ENCODE measurements at places on chromosomes 13 and 19.

- no peak for DNase-seq
Measured at GRCh38 chr19:5563935-5564612, 3.7 kb downstream of the TINCR start.

DNA sequence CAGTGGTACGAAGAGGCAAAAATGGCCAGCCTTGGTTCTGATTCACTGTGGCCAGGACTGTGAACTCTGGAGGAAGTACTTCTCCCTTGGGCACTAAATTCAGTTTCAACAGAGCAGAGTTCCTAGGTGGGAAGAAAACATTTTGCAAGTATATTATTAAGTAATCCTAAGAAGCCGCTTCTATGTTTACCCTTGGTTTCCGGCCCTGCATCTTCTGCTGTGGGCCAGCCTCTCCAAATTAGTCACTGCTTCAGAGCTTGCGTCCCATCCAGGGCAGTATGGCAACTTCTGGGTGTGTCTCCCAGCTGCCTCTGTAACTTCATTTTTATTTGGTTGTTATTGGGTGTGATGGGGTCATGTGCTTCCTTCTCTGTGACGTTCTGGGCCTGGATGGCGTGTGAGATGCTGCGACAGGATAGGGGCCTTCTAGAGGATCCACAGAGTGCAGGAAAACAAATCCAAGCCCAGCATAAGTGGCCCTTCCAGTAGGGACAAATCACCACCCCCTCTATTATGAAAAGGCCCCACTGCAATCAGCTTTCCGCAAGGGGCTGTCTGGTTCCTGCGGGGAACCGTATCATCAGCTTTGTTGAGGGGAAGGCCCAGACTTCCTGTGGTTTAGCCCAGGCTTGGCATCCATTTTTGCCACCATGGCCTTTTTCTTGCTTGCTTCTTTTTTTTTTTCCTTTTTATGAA is 55.1 kb upstream of the C1QTNF9 start:
- DNase-seq = no peak

GRCh38 chr19:4914736-4915501 is 5.6 kb downstream of the UHRF1 start:
- peak; percentile 53 for DNase-seq

DNA sequence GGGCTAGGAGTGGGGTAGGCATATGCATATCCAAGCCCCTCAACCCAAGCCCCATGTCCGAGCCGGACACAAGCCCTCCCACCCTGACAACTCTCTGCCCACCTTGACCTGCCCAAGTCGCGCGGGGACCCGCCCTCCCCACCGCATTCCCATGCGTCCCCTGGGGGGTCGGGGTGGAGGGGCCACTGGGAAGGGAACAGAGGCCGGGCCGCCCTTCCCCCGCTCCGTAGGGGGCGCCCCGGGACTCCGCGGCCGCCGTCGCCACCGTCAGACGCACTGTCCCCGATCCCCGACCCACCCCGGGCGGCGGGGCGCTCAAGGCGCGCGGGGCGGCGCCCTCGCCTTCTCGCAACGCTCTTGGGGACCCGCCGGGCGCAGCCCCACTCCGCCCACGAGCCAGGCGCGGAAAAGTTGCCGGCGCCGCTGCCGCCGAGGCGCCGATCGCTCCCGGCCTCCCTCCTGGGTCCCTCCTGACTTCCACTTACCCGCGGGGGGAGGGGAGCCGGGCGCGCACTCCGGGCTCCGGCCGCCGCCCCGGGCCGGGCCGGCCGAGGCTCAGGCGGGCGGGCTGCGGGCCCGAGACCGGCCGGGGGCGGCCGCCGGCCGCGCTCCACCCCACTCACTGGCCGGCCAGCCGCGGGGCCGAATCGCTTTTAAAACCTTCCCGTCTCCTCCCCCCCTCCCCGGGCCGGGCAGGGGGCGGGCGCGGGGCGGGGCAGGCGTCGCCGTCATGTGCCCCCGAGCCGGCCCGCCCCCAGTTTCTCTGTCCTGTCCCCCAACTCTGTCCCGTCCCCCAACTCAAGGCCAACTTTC is 34.4 kb upstream of the NANOS3 start:
- DNase-seq = peak; percentile 61

GRCh38 chr13:37868691-37869505 is 674 bp downstream of the TRPC4 start:
- DNase-seq = no peak

GRCh38 chr19:53504885-53505284 is 33.1 kb upstream of the ZNF331 start:
- DNase-seq = no peak

GRCh38 chr13:110648848-110649421 is 33.6 kb downstream of the NAXD start:
- no peak for DNase-seq

DNA sequence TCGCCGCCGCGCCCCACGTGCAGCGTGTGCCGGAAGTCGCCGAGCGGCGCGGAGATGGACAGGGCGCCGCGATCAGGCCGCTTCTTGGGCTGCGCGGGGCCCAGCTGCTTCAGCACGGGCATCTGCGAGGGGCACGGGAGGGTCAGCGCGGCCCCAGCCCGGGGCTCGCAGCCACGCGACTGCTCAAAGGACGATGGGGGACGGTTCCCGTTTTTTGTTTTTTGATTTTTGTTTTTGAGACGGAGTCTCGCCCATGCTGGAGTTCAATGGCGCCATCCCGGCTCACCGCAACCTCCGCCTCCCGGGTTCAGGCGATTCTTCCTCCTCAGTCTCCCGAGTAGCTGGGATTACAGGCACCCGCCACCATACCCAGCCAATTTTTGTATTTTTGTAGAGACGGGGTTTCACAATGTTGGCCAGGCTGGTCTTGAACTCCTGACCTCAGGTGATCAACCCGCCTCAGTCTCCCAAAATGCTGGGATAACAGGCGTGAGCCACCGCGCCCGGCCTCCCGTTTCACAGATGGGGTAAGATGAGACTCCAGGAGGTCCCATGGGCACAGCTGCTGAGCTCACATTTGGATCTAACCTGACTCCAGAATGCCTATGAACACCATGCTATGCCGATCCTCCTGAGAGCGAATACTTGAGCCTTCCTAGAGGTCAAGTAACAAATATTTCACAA is 2.0 kb upstream of the LENG9 start:
- no peak for DNase-seq

DNA sequence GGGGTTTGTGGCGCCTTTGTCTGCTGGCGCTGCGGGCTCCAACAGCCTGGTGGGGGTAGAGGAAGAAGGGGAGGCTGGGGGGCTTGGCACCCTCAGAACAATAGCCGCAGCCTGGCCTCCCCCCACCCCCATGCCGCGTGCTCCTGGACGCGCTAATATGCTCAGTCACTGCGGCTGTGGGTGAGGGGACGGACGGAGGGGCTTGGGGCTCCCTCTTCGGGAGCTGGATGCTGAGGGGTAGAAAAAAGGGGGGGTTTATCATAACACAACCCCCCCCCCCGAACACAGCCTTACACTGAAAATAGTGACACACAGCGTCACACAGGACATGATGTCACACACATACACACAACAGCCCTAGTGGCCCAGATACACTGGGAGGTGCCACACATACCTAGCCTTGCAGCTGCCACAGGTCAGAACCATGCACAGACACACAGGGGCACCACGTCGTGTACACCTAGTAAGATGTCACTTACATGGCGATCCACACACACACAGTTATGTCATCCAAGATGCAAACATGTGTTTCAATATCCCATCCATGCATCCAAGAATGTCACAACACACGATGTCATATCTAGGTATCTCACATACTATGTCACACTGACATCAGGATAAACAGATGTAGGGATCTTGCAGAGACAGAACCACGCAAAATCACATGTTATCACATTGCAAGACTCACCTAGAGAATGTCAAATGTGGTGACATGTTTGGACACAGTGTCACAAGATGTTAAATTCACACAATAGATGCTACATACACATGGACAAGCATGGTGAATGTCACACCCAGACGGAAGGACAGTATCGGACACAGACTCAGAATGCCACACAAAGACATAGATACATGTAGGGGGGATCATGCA is 806 bp downstream of the MAST1 start:
- DNase-seq = no peak

- DNase-seq = no peak
Measured at GRCh38 chr13:102724923-102725322, 30.1 kb upstream of the METTL21C start.

GRCh38 chr19:37077501-37077933 is 716 bp upstream of the ZNF420 start:
- no peak for DNase-seq

GRCh38 chr13:29569253-29570050 is 26.0 kb downstream of the SLC7A1 start:
- DNase-seq = no peak

- DNase-seq = no peak
Measured at GRCh38 chr19:49538643-49539042, 10.8 kb downstream of the RCN3 start.

- peak; percentile 56 for DNase-seq
Measured at GRCh38 chr19:14517840-14518505, at the start of gene DNAJB1. DNAJB1 (minus strand) TSS chr19:14518397; CDS start chr19:14518349, 48 bp downstream.

DNA sequence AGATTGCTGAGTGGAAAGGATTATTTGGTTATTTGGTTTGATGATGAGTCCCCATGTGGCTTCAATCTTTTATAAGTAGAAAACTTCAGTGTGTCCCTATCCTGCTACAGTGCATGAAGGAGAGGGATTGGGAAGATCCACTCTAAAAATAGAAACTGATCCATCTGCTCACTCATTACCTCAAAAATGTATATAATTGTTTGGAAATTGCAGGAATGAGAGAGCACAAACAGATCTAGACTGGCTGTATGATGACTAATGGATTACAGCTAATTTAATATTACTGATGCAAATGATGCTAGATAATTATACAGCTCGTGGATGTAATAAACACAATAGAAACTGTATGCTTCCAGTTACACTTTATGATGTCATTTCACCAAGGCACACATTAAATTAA is 625.3 kb upstream of the PRR20A start:
- DNase-seq = no peak

DNA sequence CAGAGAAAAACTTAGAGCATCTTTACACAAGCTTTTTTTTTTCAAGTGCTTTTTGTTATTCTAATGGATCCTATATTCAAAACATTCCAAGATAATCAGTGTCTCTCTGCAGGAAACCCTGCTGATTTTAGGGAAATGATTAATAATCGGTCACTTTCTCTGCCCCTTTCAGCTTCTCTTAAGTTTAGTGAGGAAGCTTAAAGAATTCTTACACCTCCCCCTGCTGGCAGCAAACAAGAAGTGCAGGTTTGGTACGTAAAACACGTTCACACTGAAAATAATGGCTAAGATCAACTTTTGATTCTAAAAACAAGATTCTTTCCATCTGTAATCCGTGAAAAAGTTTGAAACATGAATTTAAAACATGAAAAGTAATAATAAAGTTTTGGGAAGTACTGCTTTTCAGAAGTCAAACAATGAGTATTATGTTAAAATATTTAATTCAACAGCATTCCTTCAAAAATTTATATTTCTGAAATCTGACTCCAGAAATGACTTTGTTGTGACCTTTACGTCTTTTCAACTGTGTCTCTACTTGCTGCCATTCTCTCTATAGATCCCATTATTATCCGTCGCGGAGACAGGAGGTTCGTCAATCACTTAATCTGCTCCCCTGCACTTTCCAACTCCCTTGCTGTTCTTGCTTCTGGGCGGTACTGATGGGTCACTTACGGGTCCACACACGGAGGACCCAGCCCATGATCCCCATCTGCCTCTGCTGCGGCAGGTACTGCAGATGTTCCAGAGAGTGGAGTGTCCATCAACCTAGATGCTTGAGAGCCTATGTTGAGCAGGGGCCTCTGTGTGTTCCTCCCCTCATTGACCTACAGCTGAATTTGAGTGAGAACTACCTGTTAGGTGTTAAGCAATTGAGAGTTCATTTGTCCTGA is 203.1 kb upstream of the EDNRB start:
- DNase-seq = peak; percentile 45

DNA sequence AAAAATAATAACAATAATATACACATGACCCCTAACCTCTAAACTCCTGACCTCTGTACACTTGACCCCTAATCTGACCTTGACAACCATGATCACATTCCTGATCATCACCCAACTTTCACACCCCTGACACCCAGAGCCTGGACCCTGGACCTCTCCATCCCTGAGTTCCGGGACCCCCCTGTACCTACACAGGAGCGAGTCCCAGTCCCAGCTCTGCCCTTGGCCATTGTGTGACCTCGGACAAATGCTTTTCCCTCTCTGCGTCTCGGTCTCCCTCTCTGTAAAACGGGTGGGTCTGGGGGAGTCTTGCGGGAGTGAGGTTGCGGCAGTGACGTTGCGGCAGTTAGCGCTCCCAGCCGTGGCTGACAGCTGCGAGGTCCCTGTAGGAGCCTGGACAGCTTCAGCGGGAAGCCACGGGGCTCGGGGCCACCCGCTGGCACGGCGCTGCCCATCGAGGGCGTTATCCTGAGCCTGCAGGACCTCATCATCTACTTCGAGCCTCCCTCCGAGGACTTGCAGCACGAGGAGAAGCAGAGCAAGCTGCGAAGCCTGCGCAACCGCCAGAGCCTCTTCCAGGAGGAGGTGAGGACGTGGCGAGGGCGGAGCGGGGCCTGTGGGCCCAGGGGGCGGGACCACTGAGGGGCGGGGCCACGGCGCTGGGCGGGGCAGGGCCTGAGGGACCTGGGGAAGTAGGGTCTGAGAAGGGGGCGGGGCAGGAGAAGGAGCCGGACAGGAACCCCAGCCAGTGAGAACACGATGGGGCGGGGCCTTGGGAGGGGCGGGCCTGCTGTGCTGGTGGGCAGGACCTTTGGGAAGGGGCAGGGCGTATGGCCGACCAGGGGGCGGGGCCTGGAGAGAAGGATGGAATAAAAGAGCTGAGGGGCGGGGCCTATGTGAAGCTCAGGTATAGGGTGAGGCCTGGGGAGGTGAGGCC is 19.2 kb downstream of the RYR1 start:
- DNase-seq = no peak

All from stimulated activated CD4-positive, alpha-beta T cell treated with anti-CD3 and anti-CD28 coated beads, Interleukin-2, amount 100 ng/mL, for 48 hours (primary cell).